Osteoblast (primary cell): ENCODE measurements at places on chromosomes 2 and 18. TPM values are rescaled to one million over a fixed set of nuclear protein-coding genes. Genes with fewer than 3 reads are reported as not detected.

DNA sequence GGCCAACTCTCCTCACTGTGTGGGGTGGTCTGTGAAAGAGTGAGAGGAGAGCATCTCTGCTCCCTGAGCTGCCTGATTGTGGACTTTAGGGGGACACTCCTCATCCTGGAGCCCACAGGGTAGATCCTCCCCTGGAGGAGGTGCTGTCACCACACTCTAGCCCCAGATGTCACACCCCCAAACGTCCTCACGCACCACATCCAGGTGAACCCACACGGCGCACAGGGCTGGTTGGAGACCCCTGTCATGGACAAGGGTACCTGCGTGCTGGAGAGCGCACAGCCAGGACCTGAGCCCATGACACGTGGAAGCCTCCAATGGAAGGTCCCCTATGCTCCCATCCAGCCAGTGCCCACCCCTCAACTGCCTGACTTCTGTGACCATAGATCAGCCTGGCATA, 10.5 kb downstream of the AGXT start:
- DNase-seq = peak; percentile 50

GRCh38 chr18:47586418-47587070, 335.1 kb upstream of the SKOR2 start:
- no peak for DNase-seq

DNA sequence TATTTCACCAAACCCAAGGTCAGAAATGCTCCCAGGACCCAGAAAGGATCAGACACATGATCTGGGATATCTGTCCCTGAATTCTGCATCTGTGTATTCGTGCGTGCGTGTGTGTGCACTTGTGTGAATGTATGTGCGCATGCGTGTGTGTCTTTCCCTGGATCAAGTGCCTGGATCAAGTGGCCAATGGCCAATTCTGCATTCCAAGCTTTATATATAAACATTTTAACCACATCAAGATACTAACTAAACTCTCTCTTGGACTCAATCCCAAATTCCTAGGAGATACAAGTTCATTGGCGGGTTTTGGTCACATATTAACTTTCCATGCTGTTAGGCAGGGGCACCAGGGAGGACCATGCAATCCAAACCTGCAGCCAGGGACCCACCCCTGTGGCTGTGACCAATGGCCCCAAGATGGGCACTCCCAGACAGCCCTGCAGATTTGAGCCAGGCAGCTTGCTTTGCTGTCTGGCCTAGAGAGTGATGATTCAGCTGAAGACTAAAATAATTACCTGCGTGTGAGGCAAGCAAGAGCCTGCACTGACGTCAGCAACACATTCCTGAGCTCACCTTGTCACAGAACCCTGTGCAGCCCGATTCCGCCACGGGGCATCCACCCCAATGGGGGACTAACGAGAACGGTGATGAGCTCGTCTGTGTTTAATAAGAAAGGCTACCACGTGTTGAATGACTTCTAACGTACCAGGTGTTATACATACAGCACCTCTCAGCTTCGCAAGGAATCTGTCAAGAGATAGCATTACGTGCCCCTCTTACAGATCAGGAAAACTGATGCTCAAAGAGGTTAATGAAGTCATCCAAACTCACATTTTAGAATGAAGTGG, 45.3 kb upstream of the ROCK2 start:
- no peak for DNase-seq

DNA sequence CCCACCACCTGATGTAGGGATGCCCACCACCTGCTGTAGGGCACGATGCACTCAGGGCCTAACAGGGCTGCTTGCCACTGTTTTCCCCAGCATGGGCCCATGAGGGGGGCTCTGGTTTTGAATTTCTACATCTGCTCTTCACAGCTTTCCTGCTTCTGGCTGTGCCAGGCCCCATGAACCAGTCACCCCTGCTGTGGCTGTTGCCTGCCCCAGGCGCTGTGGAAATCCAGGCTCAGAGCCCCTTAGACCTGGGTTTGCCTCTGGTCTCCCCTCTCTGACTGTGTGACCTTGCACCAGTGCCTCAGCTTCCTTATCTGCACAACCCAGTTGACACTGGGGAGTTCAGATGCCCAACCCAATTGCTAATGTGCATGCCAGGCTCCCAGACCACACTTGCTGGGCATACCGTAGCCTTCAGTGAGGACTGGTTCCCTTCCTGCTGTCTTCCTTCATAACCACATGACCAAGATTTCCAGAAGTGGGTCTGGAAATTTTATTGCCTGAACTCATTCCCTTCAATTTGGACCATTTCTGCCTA, 6.0 kb upstream of the MLPH start:
- no peak for DNase-seq

DNA sequence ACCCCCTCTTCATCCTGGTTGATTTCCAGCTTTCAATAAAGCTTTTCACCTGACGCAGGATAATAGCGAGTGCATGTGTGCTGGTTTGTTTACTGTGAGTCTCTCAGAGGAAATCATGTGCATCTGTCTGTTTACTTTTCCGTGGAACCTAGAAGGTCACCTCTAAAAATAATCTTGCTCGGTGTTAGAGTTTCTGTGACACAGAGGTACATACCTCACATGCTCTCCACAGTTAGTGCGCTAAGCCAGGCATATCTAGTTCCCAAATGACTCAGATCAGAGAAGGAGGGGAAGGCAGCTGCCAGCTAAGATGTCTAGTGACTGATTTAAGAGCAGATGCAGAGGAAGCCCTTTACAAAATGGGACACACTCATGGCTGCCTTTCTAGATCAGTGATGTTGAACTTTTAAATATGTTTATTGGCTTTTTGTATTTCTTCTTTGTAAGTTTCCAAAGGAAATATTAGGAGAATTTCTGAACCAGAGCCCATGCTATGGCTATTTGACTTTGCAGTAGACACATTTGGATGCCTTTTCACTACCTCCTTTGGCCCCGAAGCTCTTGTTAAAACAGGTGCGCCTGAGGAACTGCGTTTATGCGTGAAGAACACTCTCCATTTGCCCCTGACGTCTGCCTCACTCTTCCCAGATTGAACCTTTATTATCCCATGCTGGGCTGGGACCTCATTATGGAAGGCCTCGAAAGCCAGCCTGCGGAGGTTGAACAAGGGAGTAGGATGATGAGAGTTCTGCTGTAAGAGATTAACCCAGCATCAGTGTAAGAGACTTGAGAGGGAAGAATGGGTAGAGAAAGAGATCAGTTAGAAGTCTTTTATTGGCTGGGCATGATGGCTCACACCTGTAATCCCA, 145.6 kb downstream of the FAM161A start:
- no peak for DNase-seq

DNA sequence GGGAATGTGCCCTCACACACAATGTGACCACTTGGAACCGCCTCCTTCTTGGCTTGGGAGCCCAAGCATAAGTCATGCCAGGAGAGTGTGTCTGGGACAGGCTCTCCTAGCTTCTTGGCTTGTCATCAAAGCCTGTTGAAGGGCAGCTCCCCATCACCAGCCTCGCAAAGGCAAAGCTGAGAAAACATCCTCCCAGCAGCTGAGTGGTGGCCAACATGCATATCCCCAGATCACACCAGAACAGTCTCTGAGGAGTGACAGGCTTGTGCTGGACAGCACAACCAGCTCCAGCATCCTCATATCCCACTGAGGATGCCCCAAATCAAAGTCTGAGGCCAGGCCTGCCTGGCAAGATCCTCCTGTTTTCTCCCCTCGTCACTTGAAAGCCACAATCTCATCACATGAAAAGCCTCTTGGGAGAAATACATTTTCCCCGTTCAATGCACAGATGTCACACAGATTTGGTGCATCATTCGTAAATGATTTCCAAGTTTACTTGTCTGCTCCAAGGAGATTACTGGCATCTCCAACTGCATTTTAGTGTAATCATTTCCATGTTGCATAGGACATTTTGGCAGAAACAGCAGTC, 269.3 kb downstream of the TTC32 start:
- DNase-seq = no peak

DNA sequence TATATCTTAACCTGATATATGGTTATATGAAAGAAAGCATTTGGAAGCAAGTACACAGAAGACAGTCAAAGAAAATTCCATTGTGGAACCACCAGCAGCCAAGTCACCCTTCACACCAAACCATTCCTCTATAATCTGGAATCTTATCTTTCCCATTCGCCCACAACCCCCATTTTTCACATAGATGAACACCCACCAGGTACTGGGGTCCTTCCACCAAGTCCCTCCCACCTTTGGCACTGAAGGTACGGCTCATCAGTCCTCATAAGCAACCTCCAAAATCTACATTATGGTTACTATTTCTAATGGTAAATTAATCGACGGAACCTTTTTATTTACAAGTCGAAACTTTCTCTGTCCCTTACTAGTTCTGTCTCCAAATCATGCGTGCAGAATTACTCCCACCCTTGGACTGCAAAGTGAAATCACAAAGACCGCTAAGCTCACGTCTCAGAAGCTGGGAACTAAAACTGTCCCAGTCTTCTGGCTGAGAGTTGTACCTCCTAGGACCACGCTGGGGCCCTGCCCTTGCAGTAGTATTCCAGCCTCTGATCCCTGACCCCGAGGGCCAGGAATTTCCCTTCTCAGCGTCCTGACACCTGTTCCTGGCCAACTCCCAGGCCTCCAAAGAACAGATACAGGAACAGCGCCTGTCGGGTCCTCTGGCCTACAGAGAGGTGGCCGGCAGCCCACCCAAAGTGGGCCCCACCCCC, 702 bp downstream of the OLA1 start:
- peak; percentile 80 for DNase-seq

DNA sequence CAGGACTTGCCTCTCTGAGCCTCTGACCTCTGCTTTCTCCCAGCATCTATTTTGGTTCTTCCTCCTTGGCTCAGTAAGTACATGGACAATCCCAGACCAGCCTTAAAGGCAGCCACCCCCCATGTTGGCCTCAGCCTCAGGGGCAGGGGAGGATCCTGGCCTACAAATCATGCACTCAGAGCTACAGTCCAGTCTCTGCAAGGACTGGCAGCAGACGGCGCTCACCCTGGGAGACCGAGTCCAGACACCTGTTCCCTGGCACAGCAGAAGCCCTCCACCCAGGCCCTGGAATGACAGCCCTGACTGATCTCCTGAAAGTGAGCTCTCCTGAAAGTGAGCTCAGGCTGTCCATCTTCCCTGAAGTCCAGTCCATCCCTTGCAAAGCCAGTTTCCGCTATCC, 25.7 kb upstream of the PTPN4 start:
- DNase-seq = no peak

- DNase-seq = no peak
Measured at GRCh38 chr2:213562539-213563180, 278.4 kb downstream of the SPAG16 start.

DNA sequence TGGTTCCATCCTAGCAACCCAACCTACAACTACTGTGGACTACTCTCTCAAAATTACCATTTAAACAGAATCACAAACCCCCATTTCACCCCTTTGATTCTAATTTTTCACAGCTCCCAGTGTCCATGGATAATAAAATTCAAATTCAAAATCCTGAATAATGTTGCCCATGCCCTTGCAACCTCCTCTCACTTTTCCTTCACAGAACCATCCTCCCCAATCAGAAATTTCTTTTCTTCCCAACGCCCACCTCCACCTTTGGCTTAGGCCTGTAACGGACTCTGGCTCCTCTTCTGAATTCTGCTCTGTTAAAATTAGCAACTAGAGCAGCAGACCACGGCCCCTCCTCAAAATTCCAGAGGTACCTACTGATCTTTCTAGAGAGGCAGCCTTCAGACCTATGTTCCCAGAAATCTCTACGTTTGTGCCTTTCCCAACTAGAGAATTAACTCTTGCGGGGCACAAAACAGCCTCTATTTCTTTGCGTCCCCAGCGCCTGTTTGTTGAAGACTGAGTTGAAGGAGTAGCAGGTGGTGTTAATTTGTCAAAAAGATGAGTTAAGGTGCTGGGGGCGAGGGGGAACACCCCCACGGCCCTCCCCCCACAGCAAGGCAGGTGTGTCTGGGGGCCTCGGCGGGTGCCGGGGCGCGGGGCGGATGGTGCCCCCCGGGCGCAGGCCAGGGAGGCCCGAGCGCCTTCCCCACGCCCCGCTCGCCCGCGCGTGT, 428 bp upstream of the MAP3K20 start:
- DNase-seq = no peak

Gene PDE1A
- 42.0 and 69.2 TPM in 2 replicates for total RNA-seq

Gene TMEM182
- 1.4 and 2.7 TPM in 2 replicates for total RNA-seq

Gene UGT1A6
- total RNA-seq = not detected in 2 replicates

Gene CKAP2L
- total RNA-seq = 1.1 and 1.5 TPM in 2 replicates

Gene MPPE1
- total RNA-seq = 38.0 and 44.5 TPM in 2 replicates
